Left renal cortex interstitium (tissue), 4 donors: ENCODE measurements at places on chromosomes 16 and 17. TPM values are rescaled to one million over a fixed set of nuclear protein-coding genes. Genes with fewer than 3 reads are reported as not detected.

NR1D1 gene
- polyA plus RNA-seq: 4.7 TPM

DNA sequence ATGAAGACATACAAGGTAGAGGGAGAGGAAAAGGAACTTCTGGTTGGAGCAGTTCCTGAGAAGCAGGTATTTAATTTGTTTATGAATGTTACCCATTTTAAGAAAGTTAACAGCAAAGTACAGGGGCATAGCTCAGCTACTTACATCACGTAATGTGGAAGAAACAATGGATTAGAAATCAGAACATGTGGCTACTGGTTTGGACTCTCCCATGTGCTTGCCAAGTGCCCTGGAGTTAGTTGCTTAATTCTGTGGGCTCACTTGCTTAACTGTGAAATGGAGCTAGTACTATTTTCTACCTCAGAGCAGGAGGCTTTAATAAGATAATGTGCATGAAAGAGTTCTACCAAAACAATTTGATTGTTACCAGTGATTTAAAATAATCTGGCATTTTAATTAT is 27.3 kb downstream of the RSPRY1 start:
- no peak for DNase-seq

DNA sequence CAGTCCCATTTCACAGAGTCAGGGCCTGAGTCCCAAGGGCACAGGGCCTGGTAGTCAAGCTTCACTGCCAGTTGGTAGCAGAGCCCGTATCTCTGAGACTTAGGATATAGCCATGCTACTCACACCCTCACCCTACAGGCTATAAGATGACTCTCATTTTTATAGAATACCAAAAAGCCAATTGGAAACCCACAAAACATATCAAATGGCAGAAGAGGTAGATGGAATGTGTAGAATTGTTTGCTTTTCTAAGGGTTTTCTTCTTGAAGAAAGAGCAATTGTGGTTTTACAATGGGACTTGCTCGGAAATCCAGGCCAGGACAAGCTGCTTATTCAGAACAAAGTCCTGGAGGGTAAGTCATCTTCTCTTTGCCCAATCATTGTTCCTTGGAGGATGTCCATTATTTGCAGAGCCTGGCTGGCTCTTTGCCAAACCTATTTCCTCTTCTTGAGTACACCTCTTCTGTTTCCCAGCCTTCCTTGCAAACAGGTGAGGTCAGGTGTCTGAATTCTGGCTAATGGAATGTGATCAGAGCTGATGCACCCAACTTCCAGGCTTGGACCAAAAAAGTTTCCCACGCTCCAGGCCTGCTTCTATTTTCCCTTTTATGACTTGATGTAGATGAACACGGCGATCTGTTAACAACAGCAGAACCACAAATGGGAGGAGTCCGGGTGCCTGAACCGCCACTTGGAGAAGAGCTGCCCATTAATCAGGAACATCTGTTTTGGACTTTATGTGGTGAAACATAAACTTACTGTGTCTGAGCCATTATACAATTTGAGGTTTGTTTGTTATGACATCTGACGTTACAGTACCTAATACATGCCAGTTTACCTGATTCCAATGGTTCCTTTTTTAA is 16.9 kb upstream of the CCL22 start:
- no peak for DNase-seq

CHD9 gene
- polyA plus RNA-seq: 50.1 TPM

- no peak for DNase-seq
Observed at GRCh38 chr17:82843904-82844680, 4.3 kb upstream of the ZNF750 start.
